Muscle of back (tissue), 13 donors: ENCODE measurements at places on chromosomes 2 and 18. TPM values are rescaled to one million over a fixed set of nuclear protein-coding genes. Genes with fewer than 3 reads are reported as not detected.

SULT1C2 gene
- 0.12 TPM for polyA plus RNA-seq

HOXD13 gene
- polyA plus RNA-seq: 0.11 TPM

SPC25 gene
- polyA plus RNA-seq: 9.5 TPM

CD8B2 gene
- 0.12 TPM for polyA plus RNA-seq

DNA sequence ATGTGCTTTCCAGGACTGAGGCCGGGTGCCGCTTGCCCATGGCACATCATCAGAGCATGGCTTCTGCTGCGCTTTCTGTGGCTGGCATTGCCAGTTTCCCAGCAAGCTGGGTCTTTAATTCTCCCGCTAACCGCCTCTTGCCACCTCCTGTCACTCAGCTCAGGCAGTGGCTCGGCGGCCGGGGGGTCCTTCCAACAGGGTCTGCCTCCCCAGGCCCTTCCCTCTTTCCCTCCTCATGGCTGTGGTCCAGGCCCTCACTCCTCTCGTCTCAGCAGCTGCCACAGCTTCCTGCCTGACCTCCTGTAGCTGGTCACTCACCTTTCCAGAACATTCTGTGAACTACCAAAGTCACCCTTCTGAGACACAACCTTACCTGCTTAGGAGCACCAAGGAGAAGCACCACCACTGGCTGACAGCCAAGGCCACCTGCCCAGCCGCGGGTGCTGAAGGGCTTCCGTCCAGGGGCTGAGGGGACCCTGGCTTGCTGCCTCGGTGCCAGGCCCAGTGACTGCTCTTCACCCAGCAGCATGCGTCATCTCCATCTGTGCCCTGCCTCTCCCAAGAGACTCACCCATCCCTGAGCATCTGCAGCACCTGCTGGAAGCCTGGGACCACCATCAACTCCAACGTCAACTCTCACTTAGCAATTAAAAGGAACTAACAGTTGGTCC is 22.6 kb downstream of the CHMP1B start:
- no peak for DNase-seq

- peak; percentile 61 for DNase-seq
These were observed 96.0 kb downstream of the HNMT start for GRCh38 chr2:138060301-138060635.

- DNase-seq: no peak
These were observed 63.1 kb upstream of the MCFD2 start for GRCh38 chr2:46978723-46979122.
